ENCODE measurements at places on chromosomes 7 and 10.

- DNase-seq: no peak
Measured at GRCh38 chr10:83276971-83277370, 862.3 kb upstream of the GHITM start.

GRCh38 chr10:44339218-44339617, 45.7 kb downstream of the CXCL12 start:
- no peak for DNase-seq

GRCh38 chr7:151038951-151039849, 9.1 kb upstream of the ASIC3 start:
- no peak for DNase-seq

DNA sequence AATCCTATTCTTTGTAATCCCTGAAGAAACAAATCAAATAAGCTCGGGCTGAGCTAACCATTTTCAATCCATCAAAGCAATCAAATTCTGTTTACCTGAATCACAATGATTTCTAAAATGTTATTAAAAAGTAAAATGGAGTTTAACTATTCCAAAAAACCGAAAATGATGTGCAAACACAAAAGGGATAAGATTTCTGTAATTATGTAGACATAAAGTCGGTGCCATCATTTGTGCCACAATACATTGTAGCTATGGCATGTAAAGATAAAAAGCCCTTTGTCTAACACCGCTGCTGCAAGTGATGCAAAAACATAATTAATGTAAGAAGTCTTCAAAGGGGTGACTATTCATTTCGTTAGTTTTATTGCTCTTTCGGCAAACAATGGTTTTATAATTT, 125.1 kb upstream of the FAM204A start:
- no peak for DNase-seq

DNA sequence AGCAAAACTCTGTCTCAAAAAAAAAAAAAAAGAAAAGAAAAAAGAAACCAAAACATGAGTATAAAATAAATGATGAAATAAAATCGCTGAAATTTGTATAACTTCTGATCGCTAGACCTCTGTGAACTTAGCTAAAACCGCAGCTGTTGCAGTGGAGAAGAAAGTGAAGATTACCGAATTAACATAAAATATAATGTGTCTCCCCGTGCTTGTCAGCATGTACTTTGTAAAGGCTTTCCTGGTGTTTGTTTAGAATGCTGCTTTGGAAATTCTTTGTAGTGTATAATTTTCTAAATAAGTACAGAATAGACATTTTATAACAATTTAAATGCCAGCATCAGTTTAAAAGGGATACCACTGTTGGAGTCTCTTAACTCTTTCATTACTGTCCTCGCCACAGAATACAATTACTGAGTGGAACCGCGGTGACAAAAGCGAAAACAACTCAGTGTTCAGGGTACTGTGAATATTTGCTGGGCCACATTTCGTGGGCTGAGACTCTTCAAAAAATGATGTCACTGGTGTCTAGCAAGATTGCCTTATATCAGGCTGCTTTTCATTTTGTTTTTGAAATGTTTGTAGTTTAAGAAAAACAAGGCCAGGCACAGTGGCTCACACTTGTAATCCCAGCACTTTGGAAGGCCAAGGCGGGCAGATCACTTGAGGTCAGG, 167.7 kb downstream of the NSUN6 start:
- DNase-seq: no peak

DNA sequence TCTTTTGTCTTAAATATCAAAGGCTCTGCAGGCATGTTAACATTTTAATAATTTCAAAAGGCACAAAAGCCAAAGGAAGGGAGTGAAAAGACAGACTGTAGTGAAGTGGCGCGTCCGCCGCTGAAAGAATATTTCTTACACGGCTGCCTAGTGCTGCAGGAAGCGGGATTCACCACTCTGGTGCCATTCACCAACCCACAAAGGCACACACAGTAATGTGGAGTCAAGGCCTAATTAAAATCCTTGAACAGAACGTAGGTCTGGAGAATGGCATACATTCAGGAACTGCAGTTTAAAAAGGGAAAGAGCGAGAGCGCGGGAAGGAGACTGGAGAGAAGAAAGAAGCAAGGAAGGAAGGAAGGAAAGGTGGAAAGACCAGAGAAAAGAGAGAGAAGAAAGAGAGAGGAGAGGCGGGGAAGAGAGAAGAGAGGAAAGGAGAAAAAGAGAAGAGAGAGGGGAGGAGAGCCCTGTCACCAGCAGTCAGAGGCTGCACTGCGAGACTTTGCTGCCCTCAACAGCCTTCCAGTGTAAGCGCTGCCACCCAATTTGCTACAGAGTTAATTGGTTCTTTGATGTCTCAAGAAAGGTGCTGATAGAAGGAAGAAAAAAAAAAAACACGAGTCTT, 554.0 kb downstream of the MDFIC start:
- DNase-seq: no peak

GRCh38 chr10:3886191-3886590, 101.2 kb upstream of the KLF6 start:
- DNase-seq: no peak

DNA sequence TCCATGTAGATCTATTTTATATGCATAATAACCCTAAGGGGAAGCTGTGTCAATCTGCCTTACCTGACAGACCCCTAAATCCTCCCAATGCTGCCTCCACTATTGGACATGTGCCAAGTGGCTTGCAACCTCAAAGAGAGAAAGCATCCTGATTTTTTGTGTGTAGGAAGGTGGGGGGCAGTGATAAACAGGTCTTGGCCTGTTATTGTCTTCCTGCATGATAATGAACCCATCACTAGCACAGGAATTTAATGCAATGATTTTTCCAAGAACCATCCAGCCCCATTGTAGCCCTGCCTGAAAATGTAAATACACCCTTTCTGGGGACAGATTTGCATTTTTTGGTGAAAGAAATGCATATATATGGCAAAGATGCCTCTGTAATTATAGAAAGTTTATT, 850.2 kb downstream of the LRMDA start:
- DNase-seq: no peak

GRCh38 chr10:60781661-60782060, 3.4 kb downstream of the CDK1 start:
- DNase-seq: no peak

GRCh38 chr7:85602196-85602595, 415.3 kb upstream of the SEMA3D start:
- DNase-seq: no peak

DNA sequence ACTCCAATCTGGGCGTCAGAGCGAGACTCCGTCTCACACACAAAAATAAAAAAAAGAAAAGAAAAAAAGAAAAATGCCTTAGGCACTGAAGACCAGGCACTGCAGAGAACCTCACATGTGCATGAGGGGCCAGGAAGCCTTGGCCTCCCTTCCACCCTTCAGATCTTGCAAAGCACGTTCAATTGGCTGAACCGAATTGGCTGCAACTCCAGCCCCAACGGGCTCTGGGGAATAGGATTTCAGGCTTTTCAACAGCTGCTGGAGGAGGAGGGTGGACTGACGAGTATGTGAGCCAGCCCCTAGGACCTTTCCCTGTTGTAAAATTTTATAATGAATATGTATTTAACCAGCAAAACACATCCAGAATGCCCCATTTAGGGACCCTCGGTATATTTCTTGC, 16.7 kb downstream of the TMEM120A start:
- DNase-seq: no peak

GRCh38 chr7:95334447-95334846, 10.1 kb upstream of the PON1 start:
- DNase-seq: no peak

DNA sequence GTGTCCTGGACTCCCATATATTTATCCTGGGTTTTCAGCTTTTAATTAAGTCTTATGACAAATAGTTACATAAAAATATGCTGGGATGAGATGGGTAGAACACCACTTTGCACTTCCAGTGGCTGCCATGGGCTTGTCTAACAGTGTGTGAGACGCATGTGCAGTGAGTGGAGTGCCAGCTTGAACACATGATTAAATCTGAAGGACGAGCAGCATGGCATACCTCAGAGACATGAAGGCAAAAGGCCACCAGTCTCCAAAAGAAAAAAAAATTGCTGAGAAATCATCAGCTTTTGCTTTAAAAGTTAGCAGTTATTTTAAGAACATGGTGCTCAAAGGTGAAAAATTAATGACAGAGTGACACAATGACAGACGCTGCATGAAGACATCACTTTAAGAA, 139.0 kb upstream of the ADCY1 start:
- DNase-seq: no peak

DNA sequence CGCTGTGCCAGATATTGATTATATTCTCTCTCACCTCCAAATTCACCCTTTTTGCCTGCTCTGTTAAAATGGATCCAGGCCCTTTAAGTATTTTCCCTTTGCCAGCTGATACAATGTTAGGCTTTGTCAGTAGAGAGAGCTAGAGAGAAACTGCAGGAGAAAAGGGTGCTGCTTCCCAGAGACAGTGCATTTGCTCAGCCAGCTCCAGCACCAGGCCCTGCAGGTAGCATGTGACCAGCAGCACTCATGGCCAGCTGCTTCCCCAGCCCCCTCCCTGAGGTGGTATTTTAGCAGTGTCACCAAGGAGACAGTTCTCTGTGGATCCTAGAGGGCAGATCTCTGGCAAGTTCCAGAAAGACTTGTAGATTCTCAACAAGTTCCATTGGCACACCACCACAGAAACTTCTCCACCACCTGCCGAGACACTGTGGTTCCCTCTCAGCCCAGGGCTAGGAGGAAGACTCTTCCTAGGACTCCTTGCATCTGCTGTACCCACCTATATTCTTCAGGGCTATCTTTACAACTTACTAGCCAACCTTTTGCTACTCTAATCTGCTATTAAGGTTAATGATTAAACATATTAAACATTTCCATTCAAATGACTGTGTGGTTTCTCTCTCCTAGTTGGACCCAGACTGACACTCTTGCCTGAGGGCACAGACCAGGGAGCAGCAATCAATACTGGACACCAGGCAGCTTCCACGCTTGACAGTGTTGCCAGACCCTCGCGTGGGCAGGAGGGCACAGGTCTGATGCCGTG, 35.6 kb upstream of the ADAM12 start:
- DNase-seq: no peak

GRCh38 chr7:107090457-107090856, 46.0 kb downstream of the PRKAR2B start:
- DNase-seq: no peak

- no peak for DNase-seq
Measured at GRCh38 chr7:746155-747061, 19.3 kb upstream of the PRKAR1B start.

GRCh38 chr10:72886621-72887020, 6.9 kb upstream of the OIT3 start:
- no peak for DNase-seq

DNA sequence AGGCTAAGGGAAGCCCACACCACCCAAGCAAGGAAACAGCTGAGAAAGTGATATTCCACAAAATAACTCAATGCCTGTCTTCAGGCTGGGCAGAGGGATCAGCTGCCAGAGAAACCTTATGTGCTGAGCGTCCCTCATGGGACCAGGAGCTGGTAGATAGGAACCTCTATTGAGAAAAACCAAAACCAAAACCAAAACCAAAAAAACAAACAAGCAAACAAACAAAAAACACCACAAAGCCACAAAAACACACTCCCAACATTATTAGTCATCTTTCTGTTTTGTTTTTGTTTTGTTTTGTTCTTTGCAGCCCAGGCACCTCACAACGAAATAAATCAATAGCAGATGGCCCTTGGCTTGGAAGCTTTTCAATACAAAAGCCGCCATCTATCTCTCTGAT, 760.8 kb upstream of the CELF2 start:
- no peak for DNase-seq

GRCh38 chr7:130777426-130777825, 43.4 kb upstream of the KLF14 start:
- DNase-seq: no peak

DNA sequence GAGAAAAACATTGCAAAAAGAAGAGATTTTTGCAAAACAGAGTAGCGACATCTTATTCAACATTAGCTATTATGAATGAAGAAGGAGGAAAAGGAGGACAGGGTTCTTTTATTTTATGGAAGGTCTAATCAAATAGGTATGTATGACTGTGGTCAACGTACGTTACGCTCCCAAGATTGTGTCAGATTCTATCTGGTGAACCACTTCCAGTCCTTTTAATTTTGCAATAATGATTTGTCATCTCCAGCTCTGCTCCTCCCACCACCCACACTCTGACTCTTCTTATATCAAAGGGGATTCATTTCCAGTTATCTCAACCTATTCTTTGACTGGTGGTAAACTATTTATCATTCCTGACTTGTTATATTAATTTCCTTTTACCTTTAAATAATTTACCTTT, 259.9 kb downstream of the CACNA2D1 start:
- DNase-seq: no peak

DNA sequence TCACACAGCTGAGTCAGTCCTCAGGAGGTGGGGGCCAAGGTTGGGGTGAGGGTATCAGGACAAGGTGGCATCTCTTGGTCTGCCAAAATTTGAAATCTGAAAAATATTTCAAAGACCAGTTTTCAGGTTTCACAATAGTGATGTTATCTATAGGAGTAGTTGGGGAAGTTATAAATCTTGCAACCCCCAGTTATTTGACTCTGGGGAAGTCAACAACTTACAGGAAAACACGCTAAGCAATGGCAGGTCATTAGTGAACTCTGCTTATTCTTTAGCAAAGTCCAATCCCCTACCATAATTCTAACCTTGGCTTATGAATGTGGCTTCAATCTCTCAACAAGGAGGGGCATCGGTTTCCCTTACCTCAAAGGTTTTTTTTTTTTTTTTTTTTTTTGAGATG, 94.9 kb downstream of the MARCHF5 start:
- no peak for DNase-seq

- DNase-seq: no peak
Measured at GRCh38 chr10:69418052-69418752, 1.5 kb upstream of the TACR2 start.

DNA sequence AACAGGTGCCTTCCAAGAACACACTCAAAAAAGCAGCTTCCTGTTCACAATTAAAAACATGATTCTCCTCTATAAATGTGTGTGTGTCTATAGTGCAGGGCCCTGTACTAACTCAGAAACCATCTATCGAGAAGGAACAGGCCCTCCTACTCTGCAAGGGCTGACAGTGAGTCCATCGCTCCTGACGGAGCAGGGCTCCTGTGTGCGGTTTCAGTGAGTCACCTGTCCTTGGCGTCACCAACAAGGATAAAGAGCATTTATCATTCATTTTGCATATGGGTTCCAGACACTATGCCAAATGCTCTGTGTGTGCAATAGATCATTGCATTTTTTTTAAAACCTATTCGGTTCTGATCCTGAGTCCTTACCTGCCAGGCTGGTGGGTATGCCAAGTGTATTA, 63.7 kb downstream of the TACC2 start:
- no peak for DNase-seq

DNA sequence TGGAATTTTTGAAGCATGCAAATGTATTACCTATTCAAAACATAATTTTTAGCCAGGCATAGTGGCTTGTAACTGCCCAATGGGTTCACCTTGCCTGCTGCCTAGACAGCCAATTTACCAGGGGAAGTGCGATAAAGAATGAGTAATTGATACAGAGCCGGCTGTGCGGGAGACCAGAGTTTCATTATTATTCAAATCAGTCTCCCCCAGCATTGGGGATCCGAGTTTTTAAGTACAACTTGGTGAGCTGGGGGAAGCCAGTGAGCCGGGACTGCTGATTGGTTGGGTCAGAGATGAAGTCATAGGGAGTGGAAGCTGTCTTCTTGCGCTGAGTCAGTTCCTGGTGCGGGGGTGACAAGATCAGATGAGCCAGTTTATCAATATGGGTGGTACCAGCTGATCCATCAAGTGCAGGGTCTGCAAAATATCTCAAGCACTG, 29.1 kb upstream of the NRBF2 start:
- DNase-seq: no peak

Measured in stimulated activated CD8-positive, alpha-beta memory T cell treated with anti-CD3 and anti-CD28 coated beads, Interleukin-2, amount 100 ng/mL, for 1 hour (primary cell).